DMS79 treated with DMSO at 0.1 percent for 48 hours (cell line): ENCODE measurements at places on chromosomes 5 and 9.

GRCh38 chr5:9226016-9226536 lies 319.8 kb downstream of the SEMA5A start:
- DNase-seq, result no peak

GRCh38 chr9:2390028-2390427 lies 231.6 kb upstream of the VLDLR start:
- no peak for DNase-seq

DNA sequence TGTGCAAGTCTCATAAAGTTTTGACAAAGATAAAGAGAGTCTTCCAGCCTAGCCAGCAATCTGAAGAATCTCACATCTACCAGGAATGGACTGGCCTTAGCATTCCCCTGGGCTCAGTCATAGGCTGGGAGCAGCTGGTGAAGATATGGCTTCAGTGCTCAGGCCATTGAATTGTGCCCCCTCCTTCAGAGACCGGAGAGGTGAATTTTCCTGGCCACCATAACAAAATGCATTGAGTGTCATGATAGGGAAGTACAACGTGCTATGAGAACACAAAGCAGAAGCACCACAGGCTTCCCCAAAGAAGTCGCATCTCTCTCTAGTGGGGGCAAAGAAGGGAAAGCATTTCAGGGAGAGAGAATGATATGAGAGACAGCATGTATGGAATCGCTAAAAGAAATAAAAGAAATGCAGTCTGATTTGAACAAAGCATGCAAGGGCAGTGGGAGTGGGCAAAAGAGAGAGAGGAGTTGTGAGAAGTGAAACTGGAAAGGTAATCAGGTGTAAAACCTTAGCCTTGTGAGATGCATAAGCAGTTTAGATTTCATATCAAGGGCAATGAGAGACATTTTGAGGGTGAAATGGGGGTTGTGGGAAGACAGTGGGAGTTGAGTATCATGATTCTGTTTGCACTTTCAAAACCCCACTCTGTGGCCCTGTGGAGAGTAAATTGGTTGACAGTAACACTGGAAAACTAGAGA lies 57.1 kb upstream of the NMUR2 start:
- DNase-seq, result no peak

DNA sequence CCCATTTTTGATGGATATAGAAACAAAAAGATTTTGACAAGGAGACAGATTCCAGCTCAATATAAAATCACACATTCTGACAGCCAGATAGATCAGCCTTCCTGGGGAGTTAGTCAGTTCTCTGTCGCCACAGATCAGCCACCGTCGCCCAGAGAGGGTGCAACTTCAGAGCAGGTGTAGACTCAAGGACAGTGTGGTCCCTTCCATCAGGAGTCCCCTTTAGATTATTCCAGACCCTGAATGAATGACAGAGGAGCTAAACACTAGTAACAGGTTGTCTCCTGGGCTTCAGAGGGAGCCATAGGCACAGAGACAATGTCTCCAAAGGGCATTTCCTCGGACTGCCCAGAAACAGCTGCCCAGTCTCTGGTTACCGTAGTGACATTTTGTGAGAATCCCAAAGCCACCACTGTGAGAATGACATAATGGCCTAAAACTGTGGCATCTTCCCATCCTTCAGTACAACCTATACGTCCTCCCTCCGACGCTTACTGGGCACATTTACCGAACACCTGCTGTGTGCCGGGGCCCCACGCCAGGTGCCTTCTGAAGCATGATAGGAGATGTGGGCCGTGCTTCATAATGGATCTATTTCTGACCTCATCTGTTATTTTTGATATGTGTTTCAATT lies 47.4 kb upstream of the SLC2A8 start:
- DNase-seq, result no peak

DNA sequence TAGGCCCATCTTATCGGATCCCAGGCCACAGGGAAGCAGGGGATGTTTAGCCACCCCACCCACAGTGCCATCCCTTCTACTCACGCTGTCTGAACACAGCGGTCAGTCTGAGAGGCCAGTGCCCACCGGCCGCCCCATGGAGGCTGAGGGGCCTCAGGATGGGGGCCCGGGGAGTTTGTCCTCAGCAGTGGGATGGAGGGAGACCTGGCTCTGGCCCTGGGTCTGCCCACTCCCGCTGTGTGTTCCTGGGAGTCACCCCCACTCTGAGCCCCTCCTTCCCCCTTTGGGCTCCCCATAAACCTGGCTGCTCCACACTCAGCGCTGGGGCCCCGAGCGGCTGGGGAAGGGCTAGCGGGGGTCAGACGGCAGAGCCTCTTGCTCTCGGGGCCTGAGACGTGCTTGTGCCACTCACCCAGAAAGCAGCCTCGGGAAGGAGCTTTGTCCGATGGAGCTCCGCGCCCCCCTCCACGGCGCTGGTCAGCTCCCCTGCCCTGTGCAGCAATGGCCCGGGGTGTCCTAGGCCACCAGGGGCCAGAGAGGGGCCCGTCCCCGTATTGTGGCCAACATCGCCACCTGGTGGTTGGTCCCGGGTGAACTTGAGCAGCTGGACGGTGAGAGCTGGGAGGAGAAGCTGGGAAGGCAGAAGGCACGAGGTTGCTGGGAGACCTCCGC lies 10.9 kb upstream of the LAMC3 start:
- DNase-seq, result peak; percentile 73
